ENCODE measurements at places on chromosomes 1 and 21. TPM values are rescaled to one million over a fixed set of nuclear protein-coding genes. Genes with fewer than 3 reads are reported as not detected.

GRCh38 chr1:97909266-97909665, 11.6 kb downstream of the DPYD start:
- H3K27ac ChIP-seq, result no peak overlapping the region
- H3K4me1 ChIP-seq, result no peaks in the 10 kb centered on the region
- H3K36me3 ChIP-seq, result no peaks in the 10 kb centered on the region
- H3K27me3 ChIP-seq, result no peaks in the 10 kb centered on the region
- no peak for DNase-seq

- H3K36me3 ChIP-seq, result no peaks in the 10 kb centered on the region
- H3K27me3 ChIP-seq, result peaks cover 21% of the 10 kb centered on the region
- DNase-seq, result no peak
- no peak overlapping the region for H3K27ac ChIP-seq
- peaks cover 2% of the 10 kb centered on the region for H3K4me1 ChIP-seq
Observed at GRCh38 chr1:182953826-182954225, 860 bp upstream of the SHCBP1L start.

DNA sequence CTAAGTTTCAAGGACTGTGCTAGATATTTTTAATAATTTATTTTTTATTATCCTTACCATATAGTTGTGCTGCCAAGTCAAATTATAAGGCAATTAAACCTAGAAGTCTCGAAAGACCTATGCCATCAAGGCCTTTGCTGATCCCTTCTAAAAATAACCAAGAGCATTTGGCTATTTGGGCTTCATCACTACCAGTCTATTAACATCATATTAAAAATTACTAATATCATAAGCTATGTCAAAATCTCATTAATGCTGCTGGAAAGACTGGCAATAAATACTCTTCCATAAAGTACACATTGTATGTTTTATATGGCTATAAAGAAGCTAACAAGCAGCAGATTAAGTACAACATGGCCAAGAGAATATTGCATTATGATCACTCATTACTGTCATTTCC, 43.0 kb upstream of the MUTYH start:
- H3K4me3 ChIP-seq, result no peak overlapping the region
- DNase-seq, result no peak
- no peaks in the 10 kb centered on the region for H3K4me1 ChIP-seq
- H3K27me3 ChIP-seq, result no peaks in the 10 kb centered on the region

- H3K27me3 ChIP-seq, result no peaks in the 10 kb centered on the region
- peak overlapping the region; percentile 54 for H3K27ac ChIP-seq
- no peak overlapping the region for H3K4me3 ChIP-seq
Observed at GRCh38 chr21:14875704-14876523, 188.9 kb downstream of the NRIP1 start.

DNA sequence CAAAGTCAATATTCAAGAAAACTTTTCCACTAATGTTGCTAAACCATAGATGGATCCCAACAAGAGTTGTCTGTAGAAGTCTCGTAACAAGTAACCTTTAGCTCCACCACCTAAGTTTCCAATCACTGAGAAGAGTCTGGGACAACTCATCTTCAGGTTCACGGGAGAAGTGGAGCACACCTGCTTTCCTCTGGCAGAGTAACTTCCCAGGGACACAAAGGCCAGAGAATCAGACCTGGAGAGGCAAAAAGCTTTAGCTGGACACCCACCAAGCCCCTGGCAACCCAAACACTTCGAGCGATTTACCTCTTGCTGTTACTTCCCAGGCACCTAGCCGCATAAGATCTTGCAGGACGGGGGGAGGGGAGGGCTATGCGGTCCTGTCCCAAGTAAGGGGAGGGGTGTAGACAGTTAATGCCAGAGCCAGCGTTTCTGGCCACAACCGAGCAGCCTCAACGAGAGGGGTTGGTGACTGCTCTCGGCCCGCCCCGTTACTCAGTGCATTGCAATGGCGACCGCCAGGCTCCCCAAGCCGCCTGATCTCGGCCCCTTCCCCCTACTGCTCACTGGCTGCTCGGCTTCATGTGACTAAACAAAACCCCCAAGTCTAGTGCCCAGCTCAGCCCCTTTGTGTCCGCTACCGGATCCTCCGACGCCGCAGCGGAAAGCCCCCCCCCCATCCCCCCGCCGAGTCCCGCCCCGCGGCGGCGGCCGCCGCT, 709 bp downstream of the ZNF644 start:
- H3K4me3 ChIP-seq, result peak overlapping the region; percentile 98
- no peaks in the 10 kb centered on the region for H3K27me3 ChIP-seq
- H3K4me1 ChIP-seq, result peaks cover 6% of the 10 kb centered on the region
- peaks cover 3% of the 10 kb centered on the region for H3K36me3 ChIP-seq

- no peak for DNase-seq
- H3K27me3 ChIP-seq, result no peaks in the 10 kb centered on the region
- peak overlapping the region; percentile 56 for H3K27ac ChIP-seq
- peaks cover 11% of the 10 kb centered on the region for H3K4me1 ChIP-seq
Observed at GRCh38 chr1:46615735-46616134, 876 bp downstream of the MOB3C start.

DNA sequence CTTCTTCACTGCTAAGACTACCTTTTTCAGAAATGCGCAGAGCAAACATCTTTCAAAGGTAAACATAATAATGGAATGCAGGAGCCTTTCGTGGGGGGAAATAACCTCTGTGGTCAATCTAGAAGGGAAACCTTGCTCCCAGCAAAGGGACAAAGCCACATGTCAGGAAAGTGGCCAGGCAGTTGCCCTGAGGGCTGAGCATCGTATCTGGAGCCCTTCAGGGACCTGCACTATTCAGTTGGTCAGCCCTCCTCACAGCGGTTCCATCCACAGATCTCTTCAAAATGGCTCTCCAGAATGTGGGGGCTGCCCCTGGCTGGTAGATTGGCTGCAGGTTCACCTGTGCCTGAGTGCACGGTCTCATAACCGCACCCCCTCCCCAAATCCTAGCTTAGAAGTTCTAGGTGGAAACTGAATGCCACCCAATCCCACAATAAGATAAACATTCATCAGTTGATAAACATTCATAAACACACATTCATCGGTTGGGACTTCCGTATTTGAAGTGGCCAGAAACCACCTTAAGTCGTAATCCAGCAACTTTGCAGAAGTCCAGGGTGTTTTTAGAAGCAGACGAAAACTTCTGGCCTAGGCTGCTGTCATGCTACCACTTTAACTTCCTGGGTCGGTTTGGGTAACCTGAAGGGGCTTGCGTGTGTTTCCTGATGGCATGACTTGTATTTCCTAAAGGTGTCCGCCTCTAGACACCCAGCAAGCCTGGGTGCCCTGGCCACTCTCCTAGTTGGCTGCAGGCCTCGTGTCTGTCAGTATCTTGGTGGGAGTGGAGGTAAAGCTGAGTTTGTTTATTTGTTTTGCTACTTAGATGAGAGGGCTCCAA, 50.5 kb downstream of the RASSF5 start:
- H3K27ac ChIP-seq, result no peak overlapping the region
- H3K4me1 ChIP-seq, result peaks cover 3% of the 10 kb centered on the region
- H3K4me3 ChIP-seq, result peak overlapping the region; percentile 34
- peaks cover 44% of the 10 kb centered on the region for H3K27me3 ChIP-seq

- no peaks in the 10 kb centered on the region for H3K27me3 ChIP-seq
- H3K4me3 ChIP-seq, result no peak overlapping the region
- no peaks in the 10 kb centered on the region for H3K36me3 ChIP-seq
- no peaks in the 10 kb centered on the region for H3K4me1 ChIP-seq
- no peak for DNase-seq
- no peak overlapping the region for H3K27ac ChIP-seq
Observed at GRCh38 chr1:221164029-221164428, 284.8 kb downstream of the HLX start.

NPHS2 gene
- not detected for polyA plus RNA-seq

CHI3L2 gene
- polyA plus RNA-seq, result 2.4 TPM
